Kidney tubule cell (primary cell): ENCODE measurements at places on chromosomes 16 and 17.

DNA sequence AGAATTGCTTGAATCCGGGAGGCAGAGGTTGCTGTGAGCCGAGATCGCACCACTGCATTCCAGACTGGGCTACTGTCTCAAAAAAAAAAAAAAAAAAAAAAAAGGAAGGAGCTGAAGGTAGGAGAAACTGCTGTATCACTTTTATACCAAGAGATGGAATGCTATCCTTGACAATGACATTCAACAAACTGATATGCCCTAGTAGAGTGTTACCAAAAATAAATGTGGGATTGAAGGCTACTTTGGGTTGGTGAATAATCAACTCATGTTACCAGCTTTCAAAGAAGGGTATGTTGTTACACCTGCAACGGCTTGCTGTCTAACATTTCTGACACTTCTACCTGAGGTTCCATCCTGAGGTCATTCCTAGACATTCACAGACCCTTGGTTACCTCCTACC, 84.9 kb downstream of the TEX14 start:
- DNase-seq, result no peak

GRCh38 chr17:77312786-77313599, 172.2 kb downstream of the SEC14L1 start:
- DNase-seq, result no peak

DNA sequence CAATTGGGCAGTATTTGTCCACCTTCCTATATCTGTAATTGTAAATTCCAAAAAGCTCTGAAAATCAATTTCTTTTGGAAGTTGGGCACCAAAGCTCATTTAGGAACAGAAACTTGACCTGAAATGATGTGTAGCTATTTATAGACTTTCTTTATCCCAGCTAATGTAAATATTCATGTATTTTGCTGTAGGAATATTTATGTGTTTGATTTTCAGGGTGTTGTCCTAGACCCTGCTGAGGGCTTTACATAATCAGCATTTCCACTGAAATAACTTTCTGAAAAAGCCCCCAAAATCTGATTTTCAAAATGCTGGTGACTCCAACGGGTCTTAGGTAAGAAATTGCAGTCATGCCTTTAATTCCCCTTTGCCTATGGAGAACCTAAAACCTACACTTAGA, 4.1 kb downstream of the RBFOX1 start:
- no peak for DNase-seq

DNA sequence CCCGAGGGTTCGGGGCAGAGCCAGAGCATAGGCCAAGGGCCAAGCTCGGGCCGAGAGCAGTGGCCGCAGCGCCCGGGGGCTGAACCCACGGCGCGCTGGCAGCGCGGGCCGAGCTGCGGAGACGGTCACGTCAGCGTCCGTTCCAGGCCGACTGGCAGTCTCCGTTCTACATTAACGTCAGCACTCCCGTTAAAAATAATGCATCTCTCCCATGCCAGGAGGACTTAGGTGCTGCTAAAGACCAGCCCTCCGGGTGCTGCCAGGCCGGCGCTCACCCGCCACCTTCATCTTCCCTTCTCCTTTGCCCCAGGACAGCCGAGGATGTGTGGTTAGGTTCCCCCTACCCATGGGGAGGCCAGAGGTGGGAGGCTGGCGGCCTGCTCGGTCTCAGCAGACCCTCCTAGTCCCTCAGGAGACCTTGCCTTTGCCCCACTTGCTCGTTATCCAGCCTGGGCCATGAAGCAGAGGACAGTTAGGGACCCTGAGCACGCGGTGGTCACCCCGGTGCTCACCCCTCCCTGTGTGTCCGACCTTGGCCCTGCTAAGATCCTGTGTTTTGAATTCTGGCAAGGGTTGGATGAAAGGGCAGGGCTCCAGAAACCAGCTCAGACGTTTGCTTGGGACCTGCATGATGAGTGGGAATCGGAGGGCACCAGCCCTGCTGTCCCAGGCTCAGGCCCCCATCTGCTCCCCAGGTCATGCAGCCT, 572 bp downstream of the MPG start:
- peak; percentile 32 for DNase-seq

DNA sequence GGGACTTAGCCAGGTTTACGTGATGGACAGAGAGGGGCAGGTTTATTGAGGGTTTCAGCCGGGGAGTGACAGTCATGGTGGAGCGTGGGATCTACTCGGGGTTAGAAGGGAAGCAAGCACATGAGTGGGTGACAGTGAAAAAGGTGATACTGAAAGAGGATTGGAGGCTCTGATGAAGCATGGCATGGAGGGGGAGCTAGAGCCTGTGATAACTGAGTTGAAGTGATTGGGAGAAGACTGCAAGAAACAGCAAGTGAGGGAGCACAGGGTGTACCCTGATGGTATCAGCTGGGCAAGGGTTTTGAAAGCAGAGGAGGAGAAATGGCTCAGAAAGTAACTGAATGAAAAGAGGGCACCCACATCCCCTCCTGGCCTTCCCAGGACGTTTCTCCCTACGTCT, 6.7 kb upstream of the KSR1 start:
- DNase-seq, result no peak

GRCh38 chr16:31505483-31505882, 2.7 kb downstream of the RUSF1 start:
- no peak for DNase-seq

DNA sequence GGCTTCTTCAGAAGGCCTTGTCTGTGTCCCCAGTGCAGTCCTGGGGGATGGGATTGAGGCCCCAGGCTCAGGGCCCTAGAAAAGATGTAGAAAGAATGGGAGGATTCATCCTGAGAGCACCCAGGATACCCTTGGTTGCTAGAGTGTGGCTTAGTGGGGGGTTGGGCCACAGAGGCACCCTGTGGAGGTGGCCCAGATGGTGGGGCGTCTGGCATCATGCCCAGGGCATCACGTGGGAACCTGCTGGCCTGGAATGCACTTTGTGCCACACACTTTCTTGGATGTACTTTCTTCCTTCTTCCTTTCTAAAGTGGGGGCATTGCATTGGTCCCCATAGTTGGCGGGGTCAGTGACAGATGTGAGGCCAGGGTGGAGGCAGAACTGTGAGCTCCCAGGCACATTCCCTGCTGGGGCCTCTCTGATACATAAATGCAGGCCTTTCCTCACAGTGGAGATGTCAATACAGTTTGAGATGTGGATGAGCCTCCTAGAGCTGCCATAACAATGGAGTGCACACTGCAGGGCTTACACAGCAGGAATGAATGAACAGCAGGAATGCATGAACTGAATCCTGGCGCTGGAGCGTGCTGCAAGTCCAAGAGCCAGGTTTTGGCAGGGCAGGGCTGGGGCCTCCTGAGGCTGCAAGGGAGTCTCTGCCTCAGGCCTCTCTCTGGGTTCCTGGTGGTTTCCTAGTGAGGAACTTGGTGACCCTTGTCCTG, 43.3 kb downstream of the MGAT5B start:
- DNase-seq, result no peak

DNA sequence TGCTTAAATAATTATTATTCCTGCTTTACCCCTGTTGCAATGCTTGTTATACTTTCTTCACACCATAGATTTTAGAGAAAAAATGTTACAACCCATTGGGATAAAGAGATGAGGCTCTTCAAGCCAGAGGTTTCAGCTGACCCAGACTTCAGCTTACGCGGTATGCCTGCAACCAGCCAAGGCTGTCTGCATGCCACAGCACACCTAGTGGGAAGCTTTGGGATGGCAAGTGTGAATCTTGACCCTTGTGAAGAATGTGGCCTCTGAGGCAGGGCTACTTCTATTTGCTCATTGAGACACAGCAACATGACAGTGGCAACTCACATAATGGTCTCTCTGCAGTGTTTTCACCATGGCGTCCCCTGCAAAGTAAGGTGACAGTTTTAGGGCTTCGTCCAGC, 193.9 kb upstream of the PIRT start:
- no peak for DNase-seq

DNA sequence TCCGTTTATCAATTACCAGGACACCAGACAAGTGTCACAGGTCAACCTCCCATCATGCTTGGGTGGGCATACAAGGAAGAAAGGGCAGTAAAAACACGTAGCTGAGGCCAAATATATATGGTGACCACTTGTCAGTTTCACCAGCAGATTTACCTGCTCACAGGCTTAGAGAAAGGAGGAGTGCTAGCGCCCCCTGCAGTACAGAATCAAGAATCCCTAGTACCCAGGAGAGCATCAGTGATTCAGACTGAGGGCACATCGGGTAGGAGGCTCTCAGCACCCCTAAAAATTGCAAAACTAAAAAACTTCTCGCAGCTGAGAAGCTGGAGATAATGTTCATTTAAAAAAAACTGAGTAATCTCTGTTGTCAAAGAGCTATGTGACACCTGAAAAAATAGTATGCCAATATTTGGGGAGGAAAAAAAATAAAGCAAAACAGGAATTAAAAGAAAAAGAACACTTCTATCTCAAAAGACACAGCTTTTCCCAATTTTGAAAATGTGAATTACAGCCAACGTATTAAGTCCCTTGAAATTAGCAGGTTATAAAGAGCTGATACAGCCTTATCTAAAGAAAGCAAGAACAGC, 21.2 kb upstream of the MON1B start:
- peak; percentile 65 for DNase-seq

GRCh38 chr16:75054556-75054947, 55.7 kb downstream of the ZNRF1 start:
- no peak for DNase-seq

- DNase-seq, result no peak
Measured at GRCh38 chr17:45135978-45136791, 698 bp downstream of the ACBD4 start.

DNA sequence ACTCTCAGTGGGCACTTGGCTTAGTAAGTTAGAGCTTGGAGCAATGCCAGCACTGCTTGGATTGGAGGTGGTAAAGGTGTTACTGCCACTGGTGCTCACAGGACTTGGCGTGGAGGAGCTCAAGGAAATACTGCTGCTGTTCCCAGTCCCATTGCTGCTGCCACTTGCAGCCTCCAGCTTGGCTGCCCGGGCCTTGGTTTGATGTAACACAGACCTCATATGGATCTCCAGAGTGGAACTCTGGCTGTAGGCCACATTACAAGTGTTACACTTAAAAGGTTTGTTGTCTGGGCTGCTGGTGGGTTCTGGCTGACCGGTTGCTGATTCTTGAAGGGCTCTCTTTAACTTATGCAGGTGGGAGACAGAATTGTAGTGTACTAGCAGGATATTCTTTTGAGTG, 250.3 kb downstream of the ZFHX3 start:
- DNase-seq, result no peak

DNA sequence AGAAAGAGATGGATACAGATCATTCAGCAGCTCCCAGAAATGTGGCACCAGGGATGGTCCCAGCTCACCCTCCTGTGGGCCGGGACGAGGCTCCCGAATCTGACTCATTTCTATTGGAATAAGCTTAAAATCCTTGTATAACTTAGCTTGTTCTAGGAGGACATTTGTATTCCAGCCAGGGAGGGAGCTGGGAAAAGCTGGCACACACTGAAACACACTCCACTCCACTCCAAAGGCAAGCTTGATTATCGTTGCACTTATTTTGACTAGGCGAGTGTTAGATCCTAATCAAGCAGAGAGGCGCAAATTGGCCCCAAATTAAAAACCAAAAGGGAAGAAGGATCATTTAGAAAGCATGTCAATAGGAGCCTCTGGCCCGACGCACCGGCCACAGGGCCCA, 339.5 kb downstream of the HS3ST4 start:
- DNase-seq, result no peak

DNA sequence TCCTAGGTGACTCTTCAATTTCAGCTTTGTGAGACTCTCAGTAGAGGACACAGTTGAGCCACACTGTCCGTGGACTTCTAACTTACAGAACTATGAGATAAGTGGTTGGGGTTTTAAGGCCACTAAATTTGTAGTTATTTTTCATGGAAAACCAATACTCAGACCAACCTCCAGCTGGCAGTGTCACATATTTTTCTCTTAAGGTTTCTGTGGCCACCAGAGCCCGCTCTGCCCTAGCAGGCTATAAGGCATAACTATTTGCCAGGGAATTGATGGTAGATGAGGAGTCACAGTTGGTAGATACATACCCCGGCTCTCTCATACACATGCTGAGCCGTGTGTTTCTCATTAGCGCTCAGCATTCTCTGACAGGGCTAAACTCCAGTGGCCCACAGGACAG, 336.8 kb upstream of the MON1B start:
- peak; percentile 27 for DNase-seq

- no peak for DNase-seq
Measured at GRCh38 chr16:21526923-21527807, 72.2 kb upstream of the METTL9 start.

DNA sequence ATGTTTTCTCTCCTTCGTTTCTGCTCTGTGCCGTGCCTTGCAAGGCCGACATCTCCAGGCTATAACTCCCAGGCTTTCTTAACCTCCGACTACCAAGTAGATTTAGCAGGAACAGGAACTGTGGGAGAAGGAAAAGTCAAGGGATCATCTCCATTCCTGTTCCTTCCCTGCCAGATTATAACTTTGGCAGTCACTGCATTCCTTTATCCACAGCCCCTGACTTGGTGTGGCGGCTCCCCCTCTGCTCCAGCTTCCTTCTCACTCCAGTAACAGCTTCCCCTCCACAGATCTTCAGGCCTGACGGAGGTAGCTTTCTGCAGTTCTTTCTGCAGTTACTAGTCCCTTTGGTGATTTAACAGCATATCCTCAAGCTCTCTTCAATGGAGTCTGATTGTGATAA, 234.6 kb upstream of the MON1B start:
- no peak for DNase-seq

DNA sequence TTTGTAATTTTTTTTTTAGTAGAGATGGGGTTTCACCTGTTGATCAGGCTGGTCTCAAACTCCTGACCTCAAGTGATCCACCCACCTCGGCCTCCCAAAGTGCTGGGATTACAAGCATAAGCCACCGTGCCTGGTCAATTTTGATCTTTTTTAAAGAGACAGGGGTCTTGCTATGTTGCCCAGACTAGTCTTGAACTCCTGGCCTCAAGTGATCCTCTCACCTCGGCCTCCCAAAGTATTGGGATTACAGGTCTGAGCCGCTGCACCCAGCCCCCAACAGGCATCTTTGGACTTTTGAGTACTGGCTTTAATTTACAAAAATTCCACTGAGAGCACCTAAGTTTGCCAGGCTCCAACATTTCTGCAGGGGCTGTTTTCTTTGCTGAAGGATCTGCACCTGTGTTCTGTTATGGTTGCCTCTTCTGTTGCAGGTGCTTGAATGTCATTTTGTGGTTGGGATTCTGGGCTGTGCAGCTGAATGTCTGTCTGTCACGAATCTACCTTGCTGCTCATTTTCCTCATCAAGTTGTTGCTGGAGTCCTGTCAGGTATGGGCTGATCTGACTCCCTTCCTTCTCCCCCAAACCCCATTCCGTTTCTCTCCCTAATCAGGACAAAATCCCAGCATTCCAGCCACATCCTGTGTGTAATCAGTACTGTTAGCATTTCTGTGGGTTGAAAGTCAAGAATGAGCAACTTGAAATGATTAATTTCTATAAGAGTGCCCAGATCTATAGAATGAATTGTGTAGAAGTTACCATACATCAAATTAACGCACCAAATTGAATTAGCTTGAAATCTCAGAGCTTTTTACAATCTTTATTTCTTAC, 8.5 kb downstream of the G6PC1 start:
- no peak for DNase-seq
